NCI-H2171 (cell line): ENCODE measurements at places on chromosomes 3 and 15.

DNA sequence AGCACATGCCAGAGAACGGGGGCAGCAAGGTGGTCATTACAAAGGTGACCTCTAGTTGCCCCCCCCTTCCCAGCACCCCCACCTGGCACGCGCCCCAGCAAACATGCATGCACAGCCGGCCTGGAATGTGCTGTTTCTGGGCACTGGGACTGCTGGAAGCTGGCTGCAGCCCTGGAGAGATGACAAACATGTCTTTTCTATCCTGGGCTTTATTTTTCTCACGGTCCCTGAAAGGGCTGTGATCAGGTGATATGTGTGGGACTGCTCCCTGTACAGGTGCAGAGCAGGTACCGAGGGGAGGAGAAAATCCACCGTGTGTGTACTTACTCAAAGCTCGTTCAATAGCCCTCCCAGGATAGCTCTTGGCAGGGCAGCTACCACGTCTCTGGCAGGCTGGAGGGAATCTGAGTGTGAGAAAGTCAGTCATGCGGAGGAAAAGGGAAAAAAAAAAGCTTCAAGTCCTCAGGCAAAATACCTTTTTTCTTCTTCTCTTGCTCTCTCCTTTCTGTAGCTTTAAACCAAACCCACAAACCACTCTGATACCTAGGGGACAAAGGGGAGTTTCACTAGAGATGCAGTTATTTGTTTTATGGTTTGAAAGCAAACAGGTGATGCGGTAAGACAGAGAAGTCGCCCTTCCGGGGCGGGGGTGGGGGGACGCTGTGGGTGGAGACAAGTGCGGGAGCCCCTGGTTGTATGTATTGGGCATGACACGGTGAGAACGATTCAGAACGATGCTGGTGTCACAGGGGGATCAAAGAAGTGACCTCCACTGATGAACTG is 5.0 kb upstream of the HES1 start:
- peak; percentile 49 for DNase-seq

- DNase-seq: no peak
Measured at GRCh38 chr3:51668756-51669155, 2.3 kb upstream of the TEX264 start.

GRCh38 chr15:43085921-43086320 is 19.9 kb downstream of the UBR1 start:
- DNase-seq: no peak

- no peak for DNase-seq
Measured at GRCh38 chr3:178350763-178351162, 185.5 kb upstream of the KCNMB2 start.

DNA sequence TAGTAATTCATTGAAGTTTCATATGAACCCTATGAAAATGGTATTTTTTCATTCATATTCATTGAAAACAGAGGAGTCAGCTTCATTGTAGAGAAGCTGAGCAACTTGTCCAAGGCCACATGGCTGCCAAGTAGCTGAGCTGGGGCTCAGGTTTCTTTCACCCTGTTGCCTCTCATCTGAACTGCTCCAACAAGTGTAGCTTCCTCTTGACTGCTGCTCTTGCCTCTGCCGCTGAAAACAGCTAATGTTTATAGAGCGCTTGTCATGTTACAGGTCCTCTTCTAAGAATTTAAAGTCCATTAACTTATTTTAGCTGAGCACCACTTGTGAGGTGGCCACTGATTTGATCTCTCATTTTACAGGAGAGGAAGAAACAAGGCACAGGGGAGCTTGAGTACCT is 81.1 kb downstream of the PDCD6IP start:
- no peak for DNase-seq

GRCh38 chr3:55885721-55886120 is 398.6 kb upstream of the WNT5A start:
- no peak for DNase-seq

DNA sequence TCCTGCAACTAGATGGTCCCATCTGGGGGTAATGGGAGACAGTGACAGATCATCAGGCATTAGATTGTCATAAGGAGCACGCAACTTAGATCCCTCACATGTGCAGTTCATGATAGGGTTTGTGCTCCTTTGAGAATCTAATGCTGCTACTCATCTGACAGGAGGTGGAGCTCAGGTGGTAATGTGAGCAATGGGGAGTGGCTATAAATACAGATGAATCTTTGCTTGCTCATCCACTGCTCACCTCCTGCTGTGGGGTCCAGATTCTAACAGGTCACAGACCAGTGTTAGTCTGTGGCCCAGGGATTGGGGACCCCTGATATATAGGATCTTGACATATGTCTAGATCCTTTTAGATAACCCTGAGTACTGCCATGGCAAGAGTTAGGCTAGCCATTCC is 52.7 kb downstream of the RASGRF1 start:
- DNase-seq: no peak

DNA sequence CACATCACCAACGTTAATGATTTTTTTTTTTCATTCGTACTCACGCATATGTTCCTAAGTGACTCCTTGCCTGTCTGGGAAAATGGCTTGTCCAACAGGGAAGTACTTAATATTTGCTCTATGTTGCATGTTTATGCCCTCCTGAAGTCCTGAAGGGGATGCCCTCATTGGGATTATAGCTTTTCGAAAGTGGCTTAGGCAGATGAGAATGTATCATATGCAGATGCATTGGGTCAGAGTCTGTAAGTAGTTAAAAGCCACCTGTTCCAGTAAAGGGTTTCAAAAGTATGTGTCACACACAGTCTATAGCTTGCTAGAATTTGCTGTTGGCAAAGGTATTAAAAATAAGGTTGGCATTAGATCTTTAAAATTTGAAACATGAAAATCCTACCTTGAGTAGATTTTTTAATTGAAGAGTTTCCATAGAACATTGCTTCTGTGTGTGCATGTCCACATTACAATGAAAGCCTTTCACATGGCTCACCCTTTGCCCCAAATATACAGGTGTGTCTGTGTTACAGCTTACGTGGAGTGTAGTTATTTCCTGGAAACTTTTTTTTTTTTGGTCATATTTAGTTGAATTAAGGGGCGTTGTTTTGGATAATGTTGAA is 2.1 kb downstream of the ABHD17C start:
- DNase-seq: no peak

DNA sequence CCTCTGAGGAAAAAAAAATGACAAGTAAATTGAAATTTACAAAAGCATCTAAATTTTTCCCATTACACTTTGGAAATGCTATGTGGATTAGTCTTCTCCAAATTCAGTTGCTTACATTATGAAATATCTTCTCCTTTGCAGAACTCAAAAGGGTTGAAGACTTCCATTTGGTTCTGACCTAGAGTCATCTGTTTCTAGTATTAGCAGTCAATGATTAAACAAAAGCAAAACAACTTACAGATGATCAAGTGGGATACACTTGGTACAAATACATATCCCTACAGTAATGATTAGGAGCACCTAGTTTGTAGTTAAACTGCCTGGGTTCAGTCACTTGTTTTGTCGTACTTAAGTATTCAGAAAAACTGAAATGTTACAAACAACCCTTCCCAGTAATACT is 136.2 kb downstream of the MBNL1 start:
- no peak for DNase-seq

GRCh38 chr3:8458711-8459110 is 42.9 kb upstream of the LMCD1 start:
- no peak for DNase-seq

DNA sequence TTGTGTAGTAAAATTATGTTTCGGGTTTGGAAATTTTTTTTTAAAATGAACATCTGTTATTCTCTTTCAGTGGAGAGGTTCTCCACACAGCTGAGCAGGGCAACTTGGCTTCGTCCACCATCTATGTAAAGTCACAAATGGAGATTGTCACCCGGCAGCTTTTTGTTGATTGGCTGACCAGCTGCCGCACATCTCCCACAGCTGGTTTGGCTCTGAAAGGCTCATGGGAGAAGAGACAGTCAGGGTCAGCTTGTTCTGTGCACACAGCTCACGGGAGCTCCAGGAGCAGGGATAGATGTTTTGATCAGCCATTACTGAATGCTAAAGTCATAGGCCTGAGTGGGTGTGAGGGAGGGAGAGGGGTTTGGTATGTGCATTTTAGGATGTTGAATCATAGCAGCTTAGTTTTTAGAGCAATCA is 12.9 kb upstream of the CCDC80 start:
- DNase-seq: no peak

DNA sequence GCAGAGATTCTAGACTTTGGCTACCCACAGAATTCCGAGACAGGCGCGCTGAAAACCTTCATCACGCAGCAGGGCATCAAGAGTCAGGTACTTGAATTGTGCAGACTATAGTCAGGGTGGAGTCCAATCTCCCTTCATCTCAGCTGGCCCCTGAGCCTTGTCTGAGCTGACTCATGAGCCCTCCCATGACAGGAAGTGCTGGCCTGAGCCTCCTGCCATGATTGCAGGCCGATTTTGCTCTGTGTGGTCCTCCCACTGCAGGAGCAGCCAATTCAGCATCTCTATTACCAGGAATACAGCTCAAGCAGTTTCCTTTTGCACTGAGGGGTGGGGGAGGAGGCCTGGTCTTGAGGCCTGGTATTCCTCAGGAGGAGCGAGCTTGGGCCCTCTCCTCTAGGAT is 5.5 kb downstream of the AP2M1 start:
- no peak for DNase-seq

DNA sequence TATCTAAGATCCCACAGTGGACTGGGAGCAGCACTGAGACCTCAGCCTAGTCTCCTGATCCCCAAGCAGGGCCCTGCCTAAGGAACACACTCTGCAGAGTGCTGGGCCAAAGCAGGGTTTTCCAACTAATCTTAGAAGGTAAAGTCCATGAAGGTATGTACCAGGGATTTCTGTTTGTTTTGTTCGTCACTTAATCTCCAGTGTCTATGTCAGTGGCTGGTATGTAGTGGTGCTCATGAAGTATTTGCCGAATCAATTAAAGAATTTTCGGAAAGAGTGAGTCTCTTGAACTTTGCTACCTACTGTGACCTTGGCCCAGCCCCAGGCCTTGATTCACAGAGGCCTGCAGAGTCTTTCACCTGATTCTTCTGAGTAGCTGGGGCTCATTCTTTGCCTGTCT is 1.7 kb downstream of the DUOX1 start:
- DNase-seq: no peak

DNA sequence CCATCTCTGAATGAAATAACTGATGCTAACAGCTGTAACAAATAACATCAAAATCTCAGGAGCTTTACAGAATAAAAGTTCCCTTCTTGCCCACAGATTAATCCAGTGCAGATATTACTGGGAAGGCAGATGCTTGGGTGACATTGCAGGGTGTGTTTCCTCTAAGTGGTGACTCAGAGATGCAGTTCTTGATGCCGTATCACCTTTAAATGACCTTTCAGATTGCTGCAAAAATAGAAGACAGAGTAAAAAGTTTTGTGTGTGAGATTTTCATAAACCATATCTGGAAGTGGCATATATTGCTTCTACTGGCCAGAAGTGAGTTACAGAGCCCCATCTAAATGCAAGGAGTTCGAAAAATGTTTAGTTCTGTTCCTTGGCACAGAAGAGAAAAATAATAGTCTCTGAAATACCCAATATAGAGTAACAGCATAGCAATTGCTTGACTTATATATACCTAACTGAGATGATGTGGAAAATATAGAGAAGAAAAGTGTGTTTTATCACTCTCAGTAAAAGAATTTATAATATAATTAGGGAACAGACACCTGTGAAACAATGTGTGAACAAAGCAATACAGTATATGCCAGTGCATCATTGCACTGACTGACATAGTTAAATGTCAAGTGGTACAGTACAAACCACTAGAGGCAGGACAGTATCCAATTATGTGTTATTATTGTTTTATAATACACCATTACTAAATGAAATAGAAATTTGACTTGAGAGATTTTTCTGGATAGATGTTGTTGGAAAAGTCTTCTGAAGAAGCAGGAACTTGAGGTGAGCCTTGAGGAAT is 430.7 kb upstream of the CBLB start:
- no peak for DNase-seq

DNA sequence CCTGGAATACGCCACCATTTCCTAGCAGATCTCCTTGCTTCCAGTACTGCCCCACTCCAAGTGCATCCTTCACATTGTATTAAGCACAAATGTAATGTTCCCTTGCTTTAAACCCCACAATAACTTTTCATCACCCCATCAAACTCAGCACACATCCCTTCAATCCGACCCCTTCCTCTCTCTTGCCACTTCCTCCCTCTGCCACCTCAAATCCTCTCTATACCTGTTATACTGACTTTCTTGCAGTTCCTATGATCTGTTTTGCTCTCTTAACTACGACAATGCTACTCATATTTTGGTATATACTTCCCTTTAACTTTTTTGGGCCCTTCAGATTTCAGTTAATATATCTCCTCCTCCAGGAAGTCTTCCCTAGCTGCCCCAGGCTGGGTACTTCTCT is 14.1 kb downstream of the PARL start:
- no peak for DNase-seq

- no peak for DNase-seq
Measured at GRCh38 chr3:195908694-195909581, 587 bp upstream of the TNK2 start.

DNA sequence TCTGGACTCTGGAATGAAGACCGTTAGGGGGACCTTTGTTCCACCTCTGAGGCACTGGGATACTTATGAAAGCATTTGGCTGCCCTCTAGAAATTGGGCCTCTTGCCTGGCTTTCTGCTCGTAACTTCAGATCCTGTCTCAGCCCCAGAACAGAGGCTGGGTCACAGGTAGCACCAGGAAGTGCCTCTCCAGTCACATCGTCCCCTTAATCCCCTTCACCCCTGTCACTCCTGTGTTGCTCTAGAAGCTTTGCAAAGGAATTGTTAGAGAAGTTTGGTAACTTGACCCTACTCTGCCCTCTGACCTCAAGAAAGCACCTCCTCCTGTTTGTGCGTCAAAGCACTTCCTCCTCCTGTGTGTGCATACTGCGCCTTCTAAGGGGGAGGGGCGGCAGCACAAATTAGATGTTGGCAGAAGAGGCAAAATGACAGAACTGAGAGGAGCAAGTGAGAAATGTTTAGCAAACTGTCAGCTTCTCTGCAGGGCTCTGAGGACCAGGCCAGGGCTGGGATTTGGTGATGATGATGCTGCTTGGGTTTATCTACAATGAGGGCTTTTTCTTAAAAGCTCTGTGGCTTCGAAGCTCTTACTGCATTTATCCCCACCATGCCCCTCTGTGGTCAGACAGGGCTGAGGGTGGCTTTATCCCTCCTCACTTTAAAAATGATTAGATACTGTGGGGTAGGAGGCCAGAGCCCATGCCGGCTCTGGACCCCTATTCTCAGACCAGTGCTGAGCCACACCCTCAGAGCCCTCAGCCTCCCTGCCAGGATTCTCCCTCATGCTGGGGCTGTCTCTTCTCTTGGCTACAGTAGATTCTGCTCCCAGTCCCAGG is 76.2 kb downstream of the LARS2 start:
- no peak for DNase-seq

- no peak for DNase-seq
Measured at GRCh38 chr3:132561003-132561402, 36.1 kb upstream of the ACKR4 start.

- peak; percentile 89 for DNase-seq
Measured at GRCh38 chr3:156620260-156620659, 54.1 kb upstream of the TIPARP start.
